OCI-LY7 (cell line): ENCODE measurements at places on chromosomes 11 and 22.

DNA sequence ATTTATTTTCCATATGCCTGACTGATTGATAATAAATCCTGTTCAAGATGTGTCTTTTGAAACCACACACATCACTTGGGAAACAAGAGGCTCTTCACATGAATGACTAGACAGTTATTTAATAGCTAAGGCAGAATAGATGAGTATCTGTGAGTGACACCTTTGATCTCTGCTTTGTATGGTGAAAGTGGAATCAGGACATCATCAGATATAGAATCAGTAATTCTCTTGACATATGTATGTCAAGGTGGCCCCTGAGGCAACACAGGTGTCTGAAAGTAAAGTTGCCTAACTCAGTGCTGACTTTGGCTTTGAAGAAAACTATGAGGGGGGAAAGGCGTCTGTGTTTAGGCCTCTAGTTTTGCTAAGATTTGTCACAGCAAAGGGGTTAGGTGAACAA, 11.5 kb upstream of the CASP4 start:
- no peak for DNase-seq

DNA sequence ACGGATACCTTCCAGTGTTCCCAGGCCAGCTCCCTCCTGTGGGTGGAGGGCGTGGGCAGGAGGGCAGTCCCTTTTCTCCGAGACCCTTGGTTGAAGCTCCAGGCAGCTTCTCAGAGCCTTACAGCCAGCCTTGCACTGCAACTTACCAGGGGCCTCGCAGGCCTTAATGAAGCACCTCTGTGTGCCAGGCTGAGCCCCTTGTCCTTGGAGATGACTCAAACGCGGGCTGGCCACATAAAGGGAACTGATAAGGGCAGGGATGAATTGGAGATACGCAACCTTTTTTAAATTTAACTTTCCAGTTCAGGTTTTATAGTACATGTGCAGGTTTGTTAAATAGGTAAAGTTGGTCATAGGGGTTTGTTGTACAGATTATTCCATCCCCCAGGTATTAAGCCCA, 72.7 kb downstream of the WNT7B start:
- DNase-seq, result no peak

GRCh38 chr22:32473388-32473952, 1.1 kb upstream of the FBXO7 start:
- DNase-seq, result peak; percentile 69

DNA sequence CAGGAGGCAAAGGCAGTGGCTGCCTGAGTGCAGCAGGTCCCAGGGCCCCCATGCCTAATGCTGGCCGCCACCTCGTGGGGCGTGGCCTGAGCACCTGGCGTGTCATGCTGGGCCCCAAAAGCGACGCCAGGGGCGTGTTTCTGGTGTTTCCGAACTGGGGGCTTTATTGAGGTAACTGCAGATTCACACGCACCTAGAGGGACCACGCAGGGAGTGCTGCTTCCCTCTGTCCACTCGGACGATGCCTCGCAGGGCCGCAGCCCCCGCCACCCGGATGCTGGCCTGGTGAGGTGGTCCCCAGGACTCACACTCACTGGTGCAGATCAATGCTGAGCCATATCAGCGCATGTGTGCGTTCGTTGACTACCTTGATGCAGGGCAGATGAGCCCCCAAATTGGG, 736.2 kb downstream of the BRD1 start:
- no peak for DNase-seq

GRCh38 chr11:62553080-62553838, 6.7 kb upstream of the AHNAK start:
- no peak for DNase-seq

DNA sequence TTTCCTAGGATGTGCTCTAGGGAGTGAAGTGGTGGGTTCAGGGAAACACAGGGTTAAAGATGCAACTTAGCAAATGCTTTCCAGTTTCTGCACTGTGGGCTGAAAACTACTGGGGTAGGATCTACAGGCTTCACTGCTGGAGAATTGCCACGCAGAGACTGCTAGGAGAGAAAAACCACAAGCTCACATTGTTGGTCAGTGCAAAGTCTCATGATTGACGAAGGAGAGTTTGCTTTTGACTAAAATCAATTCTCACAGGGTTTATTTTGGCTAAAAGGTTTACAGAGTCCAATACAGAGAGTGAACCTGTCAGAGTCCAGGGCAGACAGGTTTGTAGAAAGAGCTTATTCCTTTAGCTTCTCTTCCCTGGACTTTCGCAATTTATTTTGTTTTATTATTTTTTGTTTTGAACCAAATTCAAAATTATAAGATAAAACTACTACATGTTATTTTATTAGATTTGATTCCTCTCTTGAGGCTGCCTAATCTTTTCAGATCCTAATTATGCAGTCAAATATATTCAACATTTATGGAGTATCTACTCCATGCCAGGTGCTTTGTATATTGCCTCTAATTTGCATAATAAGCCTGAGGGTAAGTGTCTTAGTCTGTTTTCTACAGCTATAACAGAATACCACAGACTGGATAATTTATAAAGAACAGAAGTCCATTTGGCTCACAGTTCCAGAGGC, 64.7 kb downstream of the MTNR1B start:
- DNase-seq, result no peak

DNA sequence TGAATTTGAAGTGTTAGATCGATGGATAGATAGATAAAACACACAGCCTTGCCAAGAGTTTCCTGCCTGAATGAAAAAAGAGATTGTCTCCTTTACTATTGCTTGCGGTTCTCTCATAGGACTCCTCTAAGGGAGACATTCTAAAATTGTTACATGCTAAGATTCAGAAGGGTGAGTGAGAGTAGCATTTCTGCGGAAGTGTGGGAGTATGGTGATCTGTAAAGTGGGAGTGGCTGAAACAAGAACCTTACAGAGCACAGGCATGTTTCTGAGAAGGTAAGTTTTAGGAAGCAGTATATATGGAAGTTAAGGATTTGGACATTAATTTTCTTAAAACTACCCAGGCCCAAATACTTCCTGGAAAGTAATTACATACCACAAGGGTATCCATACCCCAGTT, 139.6 kb downstream of the TRIM44 start:
- DNase-seq, result no peak

- DNase-seq, result no peak
These were observed 75.5 kb upstream of the CLDN5 start for GRCh38 chr22:19599626-19600243.

GRCh38 chr22:47318041-47318737, 555.7 kb downstream of the TBC1D22A start:
- no peak for DNase-seq

DNA sequence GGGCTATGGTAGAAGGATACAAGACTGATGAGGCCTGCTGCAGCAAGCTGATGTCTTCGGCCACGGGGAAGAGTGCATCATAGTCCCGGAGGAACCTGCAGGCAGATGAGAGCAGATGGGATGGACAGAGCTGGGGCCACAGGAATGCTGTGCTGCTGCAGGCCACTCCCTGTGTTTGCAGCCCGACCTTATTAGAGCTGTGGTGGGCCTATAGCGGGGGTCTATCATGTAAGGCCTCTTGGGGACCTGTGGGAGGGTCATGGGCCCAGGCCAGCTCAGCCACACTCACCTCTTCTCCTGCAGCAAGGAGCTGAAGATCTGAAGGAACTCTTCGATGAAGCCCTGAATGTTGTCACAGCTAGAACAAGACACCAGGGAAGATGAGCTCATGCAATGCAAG, 31.9 kb downstream of the ASCC2 start:
- DNase-seq, result no peak

DNA sequence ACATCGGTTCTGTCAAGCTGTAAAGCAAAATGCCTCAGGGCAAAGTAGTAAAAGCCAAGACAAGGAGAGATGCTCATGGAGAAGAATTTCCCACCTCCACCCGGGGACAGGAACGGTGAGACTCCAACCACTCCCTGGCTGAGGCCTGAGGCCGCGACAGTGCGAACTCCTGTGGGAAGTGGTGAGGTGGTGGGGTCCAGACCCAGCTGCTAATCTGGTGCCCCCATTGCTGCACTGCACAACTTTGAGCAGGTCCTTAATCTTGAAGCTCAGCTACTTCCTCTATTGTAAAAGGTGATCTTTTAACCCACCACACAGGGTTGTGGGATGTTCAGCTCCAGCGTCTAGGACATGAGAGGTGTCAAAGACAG, 83.9 kb downstream of the ZC3H12C start:
- DNase-seq, result no peak
